ENCODE measurements at places on chromosomes 5 and 9.

DNA sequence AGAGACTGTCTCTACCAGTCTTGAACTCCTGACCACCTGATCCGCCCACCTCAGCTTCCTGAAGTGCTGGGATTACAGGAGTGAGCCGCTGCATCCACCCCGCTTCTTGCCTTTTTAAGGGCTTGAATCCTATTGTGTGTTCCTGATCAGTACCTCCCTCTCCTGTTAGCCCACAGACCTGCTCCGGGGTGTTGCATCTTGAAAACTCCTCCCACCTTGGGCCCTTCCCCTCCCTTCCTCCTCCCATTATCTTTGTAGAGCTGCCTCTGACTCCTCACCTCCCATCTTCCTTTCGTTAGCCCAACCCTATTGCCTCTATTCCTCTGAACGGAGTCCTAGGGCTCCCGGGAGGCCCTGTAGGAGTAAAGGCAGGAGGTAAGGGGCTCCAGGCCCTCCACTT is 48.5 kb upstream of the NEK6 start:
- no peak for DNase-seq

DNA sequence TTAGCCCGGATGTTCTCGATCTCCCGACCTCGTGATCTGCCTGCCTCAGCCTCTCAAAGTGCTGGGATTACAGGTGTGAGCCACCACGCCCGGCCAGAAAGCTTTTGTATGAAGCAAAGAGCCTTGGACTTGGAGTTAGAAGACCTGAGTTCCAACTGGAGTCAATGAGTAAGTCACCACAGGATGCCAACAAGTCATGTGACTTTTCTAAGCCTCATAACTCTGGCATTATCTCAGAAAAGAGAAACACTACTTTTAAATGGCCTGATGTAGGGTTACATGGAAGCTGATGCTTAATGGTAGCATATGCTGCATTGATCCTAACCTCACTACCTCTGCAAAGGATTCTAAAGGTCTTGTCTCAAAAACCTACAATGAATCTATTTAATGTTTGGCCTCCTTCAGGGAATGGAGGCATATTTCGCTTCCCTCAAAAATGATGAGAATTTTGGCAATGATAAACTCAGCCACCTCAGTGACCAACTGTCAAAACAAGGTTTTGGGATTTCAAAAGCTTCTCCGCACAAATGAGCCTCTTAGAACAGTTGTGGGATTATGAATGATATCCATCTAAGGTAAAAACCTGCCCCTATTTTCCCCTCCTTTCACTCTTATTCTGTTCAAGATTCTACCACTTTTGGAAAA is 236.8 kb downstream of the ACTL7B start:
- no peak for DNase-seq

GRCh38 chr5:23033864-23034263 is 180.7 kb upstream of the CDH12 start:
- DNase-seq: no peak

GRCh38 chr9:135783540-135784245 is 81.7 kb downstream of the KCNT1 start:
- DNase-seq: no peak

DNA sequence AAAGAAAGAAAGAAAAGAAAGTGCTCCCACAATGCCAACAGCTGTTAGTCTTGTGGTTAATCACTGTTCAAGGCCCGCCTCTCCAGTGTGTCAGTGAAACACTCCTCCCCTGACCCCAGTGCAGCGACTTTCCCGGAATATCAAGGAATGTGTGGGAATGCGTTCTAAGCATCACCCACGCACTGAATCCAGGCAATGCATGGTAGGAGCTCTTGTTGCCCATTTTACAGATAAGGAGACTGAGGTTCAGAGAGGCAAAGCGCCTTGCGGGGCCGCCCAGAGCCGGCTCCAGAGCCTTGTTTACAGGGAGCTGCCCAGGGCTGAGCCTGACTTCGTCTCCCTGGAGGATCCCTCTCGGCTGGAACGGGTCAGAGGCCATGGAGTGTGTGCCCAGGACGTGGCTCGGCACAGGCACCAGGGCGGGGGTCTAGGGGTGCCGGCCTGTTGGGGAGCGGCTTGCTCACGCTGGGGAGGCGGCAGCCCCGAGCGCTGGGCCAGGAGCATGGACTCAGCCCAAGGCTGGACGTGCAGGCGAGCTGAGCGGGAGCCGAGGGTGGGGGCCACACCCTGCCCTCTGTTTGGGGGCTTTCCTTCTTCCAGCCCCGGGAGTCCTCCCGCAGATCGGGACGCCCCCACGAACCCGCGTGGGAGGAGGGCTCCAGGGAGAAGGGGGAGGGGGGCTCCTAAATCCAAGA is 823 bp downstream of the ST6GALNAC6 start:
- no peak for DNase-seq

GRCh38 chr5:142830241-142831008 is 60.2 kb downstream of the ARHGAP26 start:
- DNase-seq: no peak

DNA sequence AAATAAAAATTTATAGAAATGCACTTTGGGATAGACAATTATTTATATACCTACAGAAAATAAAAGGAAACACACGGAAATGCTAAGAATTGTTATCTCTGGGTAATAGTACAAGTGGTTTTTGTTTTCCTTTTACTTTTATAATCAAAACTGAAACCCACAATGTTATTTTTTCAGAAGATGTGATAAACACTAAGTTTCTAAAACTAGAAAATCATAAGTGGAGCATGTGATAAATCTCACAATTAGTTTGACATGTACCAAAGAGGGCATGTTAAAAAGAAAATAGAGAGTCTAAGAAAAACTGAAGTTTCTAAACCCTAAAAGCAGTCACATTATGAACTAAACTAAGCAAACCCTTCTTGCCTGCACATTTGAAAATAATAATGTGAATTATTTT is 61.1 kb downstream of the OXCT1 start:
- DNase-seq: no peak

- no peak for DNase-seq
Observed at GRCh38 chr5:161086461-161086860, 234.4 kb upstream of the ATP10B start.

- DNase-seq: no peak
Observed at GRCh38 chr9:135826188-135826545, 81.2 kb downstream of the CAMSAP1 start.

DNA sequence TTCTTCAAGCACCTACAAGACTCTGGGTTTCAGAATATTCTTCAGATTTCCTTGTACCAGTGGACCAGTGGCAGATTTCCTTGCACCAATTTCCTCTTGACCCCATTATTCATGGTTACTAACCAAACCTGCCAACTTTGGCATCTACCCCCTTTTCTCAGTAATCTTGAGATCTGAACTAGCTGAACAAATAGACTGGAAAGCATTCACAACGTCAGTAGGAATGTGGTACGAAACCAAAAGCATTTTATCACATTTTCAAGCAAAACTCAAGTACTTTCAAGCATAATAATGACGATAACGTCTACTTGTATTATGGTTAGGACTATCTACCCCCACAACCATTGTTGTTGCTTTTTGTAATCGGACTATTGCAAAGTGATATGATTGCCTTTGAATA is 1217.3 kb downstream of the PTPRD start:
- no peak for DNase-seq

- DNase-seq: no peak
Observed at GRCh38 chr5:98309785-98310598, 463.5 kb upstream of the RGMB start.

DNA sequence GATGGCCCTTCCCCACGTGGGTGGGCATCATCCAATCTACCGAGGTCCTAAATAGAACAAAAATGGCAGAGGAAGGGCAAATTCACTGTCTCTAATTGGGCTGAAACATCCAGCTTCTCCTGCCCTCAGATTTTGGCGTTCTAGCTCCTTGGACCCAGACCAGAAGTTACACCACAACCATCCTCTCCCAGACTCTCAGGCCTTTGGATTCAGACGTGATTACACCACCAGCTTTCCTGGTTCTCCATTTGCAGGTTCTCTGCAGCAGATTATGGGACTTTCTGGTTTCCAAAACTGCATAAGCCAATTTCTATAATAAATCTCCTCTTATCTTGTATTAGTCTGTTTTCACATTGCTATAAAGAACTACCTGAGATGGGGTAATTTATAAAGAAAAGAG is 73.6 kb upstream of the STARD4 start:
- DNase-seq: no peak

GRCh38 chr5:158423623-158424200 is 564.8 kb upstream of the CLINT1 start:
- no peak for DNase-seq

GRCh38 chr9:104082168-104082567 is 11.9 kb upstream of the SMC2 start:
- no peak for DNase-seq

- no peak for DNase-seq
Observed at GRCh38 chr5:124546643-124547042, 199.8 kb downstream of the ZNF608 start.

DNA sequence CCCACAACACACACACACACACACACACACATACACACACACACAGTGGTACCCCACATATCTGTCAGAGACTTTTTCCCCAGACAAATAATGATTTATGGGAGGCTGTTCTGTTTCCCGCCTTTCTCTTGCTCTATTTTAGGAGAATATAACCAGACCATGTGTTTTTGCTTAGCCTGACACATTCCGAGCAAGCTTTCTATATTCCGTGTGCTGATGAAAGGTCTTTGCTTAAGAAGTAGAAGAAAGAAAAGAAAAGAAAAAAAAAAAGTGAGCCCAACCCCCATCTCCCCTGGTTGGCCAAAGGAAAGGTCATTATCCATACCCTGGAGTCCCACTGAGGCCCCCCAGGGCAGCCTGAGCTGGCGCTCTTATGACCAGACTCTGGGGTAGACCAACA is 338.6 kb downstream of the SLIT3 start:
- no peak for DNase-seq

DNA sequence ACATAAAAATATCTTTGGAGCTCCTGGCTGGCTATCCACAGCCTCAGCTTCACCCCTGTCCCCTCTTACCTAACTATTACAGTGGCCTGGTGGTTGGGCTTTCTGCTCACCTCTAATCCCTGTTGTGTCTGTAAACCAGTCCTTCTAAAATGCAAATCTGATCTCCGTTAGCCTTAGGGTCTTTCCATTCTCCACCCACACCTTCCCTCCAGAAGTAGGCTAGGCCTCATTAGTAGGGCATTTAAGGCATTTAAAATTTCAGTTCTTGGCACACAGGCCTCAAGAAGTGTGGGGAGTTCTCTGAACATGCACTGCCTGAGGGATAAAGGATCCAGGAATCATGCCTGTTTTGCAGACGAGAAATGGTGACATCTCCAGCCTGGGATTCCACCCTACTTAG is 26.4 kb upstream of the STC2 start:
- DNase-seq: no peak

GRCh38 chr5:32834251-32834650 is 123.1 kb downstream of the NPR3 start:
- no peak for DNase-seq

DNA sequence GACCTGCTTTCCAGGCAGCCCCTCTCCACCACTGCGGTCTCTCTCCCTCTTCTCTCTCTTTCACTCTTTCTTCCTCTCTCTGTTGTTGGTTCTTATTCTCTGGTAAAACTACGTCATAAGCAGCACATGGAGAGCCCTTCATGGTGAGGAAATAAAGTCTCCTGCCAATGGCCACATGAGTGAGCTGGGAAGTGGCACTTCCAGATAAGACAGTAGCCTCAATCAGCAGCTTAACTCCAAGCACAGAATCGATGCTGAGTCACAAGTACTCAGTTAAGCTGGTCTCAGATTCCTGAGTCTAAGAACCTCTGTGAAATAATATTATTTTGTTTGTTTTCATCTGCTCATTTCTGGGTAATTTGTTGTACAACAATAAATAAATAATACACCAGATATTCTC is 500.1 kb downstream of the GABRG2 start:
- DNase-seq: no peak

DNA sequence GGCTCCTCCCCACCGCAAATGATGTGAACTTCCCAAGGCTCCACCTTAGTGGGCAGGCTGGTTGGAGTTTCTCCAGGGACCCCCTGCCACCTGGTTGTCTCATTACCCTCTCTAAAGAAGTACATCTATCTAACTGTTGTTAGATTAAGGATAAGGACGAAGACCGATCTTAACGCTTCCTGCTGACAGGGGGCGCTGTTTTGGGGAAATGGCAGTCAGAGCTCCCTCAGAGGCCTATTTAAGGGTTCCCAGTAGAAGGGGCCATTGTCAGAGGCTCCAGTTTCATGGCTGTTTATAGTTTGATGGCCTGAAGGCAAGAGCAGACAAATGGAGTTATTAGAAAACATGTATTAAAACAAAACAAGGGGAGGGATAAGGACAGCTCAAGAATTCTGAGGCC is 100.1 kb downstream of the SPEF2 start:
- no peak for DNase-seq
